Upper lobe of left lung (tissue), 6 donors: ENCODE measurements at places on chromosomes 4 and X. TPM values are rescaled to one million over a fixed set of nuclear protein-coding genes. Genes with fewer than 3 reads are reported as not detected.

DNA sequence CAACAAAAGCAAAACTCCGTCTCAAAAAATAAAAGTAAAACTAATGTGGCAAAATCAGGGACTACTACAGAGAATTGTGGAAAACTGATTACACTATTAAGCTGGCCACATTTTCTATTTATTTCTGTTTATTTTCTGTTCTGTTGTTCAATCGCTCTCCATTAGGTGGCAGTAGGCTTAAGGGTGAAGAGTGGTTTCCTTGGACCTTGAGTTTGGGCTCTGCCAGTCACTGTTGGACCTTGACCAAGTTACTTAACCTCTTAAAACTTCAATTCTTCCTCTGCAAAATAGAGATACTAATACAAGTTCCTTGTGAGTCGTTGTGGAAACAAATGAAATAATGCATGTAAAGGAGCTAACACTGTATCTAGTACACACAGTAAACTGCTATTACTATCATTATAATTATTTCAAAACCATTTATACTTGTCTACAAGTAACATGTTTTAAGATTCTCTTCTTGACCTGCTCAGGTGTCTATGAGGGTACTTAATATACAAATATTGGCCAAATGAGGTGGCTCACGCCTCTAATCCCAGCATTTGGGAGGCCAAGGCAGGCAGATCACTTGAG is 15.2 kb downstream of the HSD17B11 start:
- peak overlapping the region; percentile 81 for H3K27ac ChIP-seq
- peaks cover 14% of the 10 kb centered on the region for H3K4me1 ChIP-seq
- H3K27me3 ChIP-seq, result no peaks in the 10 kb centered on the region

DNA sequence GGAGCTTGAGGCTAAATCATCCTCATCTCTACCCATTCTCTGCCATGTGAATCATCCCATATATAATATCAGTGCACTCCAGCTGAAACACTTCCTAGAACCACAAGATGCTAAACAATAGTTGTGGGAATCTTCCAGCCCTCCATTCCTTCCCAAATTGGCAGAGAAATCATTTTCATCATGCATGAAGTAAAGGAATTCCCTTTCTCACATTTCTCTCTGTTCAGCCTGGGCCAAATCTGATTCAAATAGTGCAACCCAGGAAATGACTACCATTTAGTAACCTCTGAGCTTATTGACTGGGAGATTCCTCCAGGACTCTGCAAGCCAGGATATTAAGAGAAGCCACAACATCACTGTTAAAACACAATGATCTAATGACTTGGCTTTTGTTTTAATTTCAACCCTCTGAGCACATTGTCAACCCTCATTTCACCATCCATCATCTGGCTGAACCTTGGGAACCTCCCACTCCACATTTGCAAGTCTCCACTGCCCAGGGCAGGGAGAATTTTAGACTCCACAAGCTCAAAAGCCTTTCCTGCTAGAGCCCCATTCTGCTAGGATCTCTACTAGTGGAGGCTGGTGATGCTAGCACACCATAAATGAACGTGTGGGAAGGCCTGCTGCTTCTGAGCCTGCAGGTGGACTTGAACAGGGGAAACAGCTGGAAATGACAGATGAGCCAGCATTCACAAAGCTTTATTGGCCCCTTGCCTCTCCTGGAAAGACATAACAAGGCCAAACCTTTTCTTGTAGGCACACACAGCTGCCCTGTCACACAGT is 133.9 kb downstream of the TET2 start:
- DNase-seq, result no peak
- no peak overlapping the region for H3K4me3 ChIP-seq
- no peak overlapping the region for H3K27ac ChIP-seq
- H3K4me1 ChIP-seq, result peaks cover 2% of the 10 kb centered on the region

DNA sequence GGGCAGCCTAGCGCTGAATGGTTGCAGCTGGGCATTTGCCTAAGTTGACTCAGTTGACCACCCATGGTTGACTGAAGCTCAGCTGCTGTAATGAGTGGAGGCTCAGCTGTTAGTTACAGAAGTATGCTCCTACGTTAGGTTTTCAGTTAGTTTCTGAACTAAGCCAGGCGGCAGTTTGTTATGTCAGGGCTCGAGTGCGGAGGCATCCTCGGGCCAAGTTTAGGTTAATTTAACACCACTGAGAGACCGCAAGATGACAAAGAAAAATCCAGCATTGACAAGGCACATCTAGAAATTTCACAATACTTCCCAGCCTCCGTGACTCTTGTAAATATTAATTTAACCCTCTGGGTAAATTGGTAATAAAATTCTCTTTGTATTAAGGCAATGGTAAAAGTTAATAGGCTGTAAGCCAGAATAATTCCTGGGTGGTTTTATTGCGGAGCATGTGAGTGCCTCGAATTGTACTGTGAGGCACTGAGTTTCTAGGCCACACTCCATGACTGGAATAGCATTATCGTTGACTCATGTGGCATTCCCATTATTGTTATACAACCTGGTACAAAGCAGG is 33.1 kb upstream of the CDKN2AIP start:
- no peak for DNase-seq
- H3K27me3 ChIP-seq, result no peaks in the 10 kb centered on the region
- no peak overlapping the region for H3K27ac ChIP-seq
- H3K36me3 ChIP-seq, result no peaks in the 10 kb centered on the region
- H3K4me1 ChIP-seq, result no peaks in the 10 kb centered on the region

SLC34A2 gene
- total RNA-seq, result 796 TPM

- H3K27ac ChIP-seq, result no peak overlapping the region
- no peaks in the 10 kb centered on the region for H3K4me1 ChIP-seq
- no peak for DNase-seq
These were observed 259.4 kb upstream of the DIAPH2 start for GRCh38 chrX:96425200-96425599.

DNA sequence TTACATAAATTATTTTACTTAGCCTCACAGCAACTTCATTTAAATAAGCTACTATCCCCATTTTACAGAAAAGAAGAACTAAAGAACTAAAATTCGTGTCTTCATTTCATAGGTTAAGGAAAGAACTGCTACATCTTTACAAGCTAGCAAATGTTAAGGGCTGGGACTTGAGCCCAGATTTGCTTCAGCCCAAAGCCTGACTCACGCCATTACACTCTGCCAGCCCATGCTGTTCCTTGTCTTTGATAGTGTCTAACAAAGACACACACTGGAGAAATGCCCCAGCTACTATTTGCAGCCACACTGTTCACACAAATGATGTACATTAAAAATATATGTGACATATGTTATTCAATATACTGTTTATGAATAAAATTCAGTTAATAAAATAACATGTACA is 29.0 kb upstream of the ERVMER34-1 start:
- H3K4me3 ChIP-seq, result no peak overlapping the region
- no peaks in the 10 kb centered on the region for H3K27me3 ChIP-seq
- H3K36me3 ChIP-seq, result no peaks in the 10 kb centered on the region
- no peak overlapping the region for H3K27ac ChIP-seq
- DNase-seq, result no peak

GRCh38 chrX:106588801-106589200 is 23.0 kb upstream of the RADX start:
- H3K4me1 ChIP-seq, result no peaks in the 10 kb centered on the region
- no peak overlapping the region for H3K27ac ChIP-seq
- no peak for DNase-seq
- H3K27me3 ChIP-seq, result no peaks in the 10 kb centered on the region
- H3K4me3 ChIP-seq, result no peak overlapping the region
- H3K36me3 ChIP-seq, result no peaks in the 10 kb centered on the region

CPZ gene
- total RNA-seq, result 0.78 TPM

CXCL5 gene
- total RNA-seq, result 2.1 TPM

ZNF630 gene
- 2.1 TPM for total RNA-seq

IL3RA gene
- 30.6 TPM for total RNA-seq

DNA sequence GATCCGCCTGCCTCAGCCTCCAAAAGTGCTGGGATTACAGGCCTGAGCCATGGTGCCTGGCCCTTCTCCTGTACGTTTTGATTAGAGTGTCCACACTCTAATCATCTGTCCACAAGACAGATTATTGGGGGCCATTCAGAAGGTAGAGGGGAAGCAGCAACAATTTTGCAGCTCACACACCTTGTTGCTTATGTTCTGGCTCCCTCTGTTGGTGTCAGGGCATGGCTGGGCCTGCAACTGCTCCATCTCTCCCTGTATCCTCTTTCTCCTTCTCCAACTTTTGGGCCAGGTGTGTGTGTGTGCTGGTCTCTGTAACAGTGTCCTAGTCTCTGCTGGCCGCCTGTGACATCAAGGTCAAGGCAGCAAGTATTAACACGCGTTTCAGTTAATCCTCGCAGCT is 125.5 kb upstream of the MBNL3 start:
- no peak overlapping the region for H3K4me3 ChIP-seq
- no peaks in the 10 kb centered on the region for H3K27me3 ChIP-seq
- H3K4me1 ChIP-seq, result no peaks in the 10 kb centered on the region
- DNase-seq, result no peak

GLRA2 gene
- total RNA-seq, result not detected
